ENCODE measurements at places on chromosomes 13 and 19.

DNA sequence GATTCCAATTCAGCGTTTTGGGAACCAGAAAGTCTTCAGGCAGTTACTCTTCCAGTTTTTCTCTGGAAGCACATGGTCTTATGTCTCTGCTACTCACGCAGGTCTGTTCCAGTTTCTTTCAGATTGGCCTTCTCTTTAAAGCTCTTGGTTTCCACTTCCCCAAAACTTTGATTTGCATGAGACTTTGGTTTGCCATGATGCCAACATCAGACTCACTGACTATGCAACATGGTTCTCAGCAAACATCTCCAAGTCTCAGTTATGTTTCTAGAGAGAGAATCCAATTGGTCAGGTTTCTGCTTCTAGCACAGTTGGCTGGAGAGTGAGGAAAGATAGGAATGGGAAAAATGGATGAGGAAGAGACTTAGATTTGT lies 3.1 kb downstream of the AKAP11 start:
- DNase-seq, result no peak

- DNase-seq, result no peak
These were observed 15.7 kb downstream of the MRPS12 start for GRCh38 chr19:38946229-38947010.

DNA sequence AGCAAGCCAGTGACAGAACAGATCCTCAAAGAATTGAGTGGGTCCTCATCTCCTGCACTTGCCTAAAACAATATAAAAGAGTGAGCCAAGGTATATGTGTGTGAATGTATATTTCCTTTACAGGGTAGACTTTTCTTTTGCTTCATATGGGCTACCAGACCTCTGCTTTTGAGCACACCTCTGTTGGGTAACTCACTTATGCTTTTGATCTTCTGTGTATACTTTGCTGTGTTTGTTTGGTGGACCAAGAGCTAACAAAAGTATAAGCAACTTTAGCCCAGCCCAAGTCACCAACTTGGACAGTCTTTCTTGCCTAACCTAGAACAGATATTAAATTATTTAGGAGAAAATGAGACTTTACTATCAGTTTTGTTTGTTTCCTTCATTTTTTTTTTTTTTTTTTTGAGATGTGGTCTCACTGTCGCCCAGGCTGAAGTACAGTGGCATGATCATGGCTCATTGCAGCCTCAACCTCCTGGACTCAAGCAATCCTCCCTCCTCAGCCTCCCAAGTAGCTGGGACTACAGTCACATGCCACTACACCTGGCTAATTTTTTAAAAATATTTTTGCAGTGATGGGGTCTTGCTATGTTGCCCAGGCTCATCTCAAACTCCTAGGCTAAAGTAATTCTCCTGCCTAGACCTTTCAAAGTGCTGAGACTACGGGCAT lies 513.1 kb downstream of the DCT start:
- no peak for DNase-seq

- no peak for DNase-seq
These were observed 2.3 kb downstream of the PODNL1 start for GRCh38 chr19:13935765-13936510.

DNA sequence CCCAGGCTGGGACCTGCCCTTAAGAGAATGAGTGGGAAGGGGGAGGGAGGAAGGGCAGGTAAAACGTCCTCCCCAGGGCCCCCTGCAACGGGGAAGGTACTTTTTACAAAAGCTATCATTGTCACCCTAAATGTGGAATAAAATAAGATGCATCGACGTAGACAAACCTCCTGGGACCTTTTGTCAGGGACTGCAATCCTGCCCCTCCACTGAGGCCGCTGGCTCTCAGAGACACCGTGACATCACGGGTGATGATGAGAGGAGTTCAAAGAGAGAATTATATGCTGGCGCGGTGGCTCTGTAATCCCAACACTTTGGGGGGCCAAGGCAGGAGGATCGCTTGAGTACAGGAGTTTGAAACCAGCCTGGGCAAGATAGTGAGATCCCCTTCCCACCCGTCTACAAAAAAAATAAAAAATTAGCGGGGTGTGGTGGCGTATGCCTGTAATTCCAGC lies 1.8 kb upstream of the MYBPC2 start:
- DNase-seq, result no peak

GRCh38 chr19:12949363-12950283 lies 4.0 kb downstream of the RAD23A start:
- no peak for DNase-seq

DNA sequence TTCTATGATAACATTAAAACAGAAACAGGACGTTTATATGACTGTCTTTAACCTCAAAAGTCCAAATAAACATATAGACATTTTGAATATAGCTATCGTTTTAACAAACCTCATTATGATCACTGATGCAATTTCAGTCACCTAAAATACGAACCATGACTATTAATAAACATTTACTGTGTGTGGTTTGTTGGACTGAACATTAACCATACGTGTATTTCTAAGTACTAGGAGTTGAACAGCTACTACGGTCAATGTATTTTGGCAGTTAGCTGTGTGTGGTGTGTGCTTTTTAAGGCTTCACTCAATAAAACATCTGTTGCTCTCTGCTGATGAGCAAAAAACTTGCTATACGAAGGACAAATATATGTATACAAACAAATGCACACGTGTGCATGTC lies 281.4 kb downstream of the ABCC4 start:
- no peak for DNase-seq

GRCh38 chr13:110391273-110391672 lies 84.2 kb downstream of the COL4A2 start:
- no peak for DNase-seq

DNA sequence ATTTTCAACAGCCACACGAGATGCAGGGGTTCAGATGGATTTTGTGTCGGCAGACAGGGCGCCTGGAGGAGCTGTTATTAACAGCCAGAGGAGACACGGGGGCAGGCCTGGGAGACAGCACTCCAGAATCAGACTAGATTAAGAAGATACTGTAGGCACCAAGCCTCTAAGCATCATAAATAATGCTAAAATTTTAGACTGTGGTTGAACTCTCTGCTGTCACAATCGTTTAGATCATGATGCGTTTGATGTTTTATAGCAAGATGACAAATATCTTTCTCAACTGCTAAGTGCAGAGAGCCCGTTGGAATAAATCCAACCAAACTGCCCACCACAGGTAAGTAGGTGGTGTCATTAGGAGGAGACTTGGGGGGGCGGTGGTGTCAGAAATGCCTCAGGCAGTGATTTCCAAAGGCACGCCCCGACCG lies 63.9 kb downstream of the CEBPG start:
- DNase-seq, result no peak

DNA sequence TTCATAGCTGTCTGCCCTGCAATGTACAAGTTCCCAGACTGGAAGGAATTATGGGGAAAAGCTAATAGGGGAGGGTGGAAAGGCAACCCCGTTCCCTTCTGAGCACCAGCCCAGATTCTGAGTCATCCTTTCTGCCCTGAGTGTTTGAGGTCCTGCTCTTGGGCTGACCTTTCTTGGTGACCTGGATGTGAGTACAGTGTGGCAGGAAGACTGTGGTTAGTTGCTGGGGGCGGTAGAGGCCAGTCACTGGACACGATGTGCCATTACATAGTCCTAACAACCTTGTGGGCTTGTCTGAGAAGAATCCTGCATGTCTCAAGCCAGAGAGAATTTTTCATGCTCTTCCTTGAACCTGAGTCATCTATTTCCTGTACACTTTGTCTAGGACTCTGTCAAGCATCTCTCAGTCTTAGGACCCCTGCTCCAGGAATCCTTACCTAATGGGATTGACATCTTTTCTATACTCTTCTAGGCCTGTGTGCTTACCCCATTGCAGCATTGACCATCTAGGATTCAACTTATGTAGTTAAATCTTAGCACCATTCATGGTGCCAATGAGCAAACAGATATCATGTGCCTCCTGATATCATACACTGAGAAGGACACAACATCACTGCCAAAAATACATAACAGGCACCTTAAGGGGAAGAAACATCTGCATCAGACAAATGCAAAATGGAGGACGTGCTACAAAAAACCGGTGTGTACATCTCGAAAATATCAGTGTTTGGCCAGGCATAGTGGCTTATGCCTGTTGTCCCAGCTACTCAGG lies 8.1 kb upstream of the ANGPTL4 start:
- DNase-seq, result no peak

- DNase-seq, result no peak
These were observed 194.7 kb downstream of the RBM26 start for GRCh38 chr13:79211377-79211776.

DNA sequence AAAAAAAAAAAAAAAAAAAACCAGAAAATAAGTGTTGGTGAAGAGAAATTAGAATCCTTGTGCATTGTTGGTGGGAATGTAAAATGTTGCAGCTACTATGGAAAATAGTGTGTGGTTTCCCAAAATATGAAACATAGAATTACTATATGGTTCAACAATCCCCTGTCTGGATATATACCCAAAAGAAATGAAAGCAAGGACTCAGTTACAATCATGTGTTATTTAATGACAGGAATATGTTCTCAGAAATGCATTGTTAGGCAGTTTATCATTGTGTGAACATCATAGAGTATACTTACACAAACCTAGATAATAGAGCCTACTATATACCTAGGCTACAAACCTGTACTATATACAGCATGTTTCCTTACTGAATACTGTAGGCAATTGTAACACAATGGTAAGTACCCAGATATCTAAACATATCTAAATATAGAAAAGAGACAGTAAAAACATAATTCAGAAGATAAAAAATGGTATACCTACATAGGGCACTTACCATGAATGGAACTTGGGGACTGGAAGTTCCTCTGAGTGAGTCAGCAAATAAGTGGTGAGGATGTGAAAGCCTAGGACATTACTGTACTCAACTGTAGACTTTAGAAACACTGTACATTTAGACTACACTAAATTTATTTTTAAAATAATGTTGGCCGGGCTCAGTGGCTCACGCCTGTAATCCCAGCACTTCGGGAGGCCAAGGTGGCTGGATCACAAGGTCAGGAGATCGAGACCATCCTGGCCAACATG lies 25.7 kb upstream of the SLC7A1 start:
- no peak for DNase-seq

DNA sequence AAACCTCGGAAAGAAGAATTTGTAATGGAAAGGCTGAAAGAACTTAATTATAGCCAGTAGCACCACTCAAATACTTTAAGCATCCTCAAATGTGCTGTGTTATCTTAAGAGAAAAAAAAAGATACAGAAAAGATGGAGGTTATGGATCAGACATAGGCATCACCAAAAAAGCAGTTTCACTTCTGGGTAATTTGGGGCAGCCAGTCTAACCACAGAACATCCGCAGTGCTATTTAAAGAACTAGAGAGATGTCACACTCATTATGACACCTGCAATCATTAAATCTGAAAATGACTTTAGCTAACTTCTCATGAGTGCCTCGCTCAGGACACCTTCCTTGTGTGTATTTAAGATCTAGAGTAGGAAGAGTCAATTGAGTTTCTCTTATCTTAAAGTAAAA lies 211.8 kb downstream of the RBM26 start:
- DNase-seq, result no peak

DNA sequence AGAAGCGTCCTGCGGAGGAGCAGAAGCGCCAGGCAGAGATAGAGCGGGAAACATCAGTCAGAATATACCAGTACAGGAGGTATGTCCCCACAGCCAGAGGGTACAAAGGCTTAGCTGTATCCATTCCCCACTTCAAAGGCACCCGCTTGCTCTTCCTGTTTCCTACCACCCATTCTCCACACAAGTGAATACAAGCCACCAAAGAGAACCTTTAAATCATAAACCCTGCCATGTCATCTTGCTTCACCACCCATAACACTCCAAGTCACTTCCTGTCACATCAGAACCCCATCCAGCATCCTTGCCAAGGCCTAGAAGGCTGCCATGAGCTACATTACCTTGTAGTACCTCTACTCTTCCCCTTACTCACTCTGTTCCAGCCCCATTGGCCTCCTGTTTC lies 205.8 kb downstream of the LMO7 start:
- DNase-seq, result no peak

GRCh38 chr19:8221161-8221560 lies 12.0 kb downstream of the CERS4 start:
- DNase-seq, result no peak

GRCh38 chr13:113272031-113272430 lies 25.0 kb upstream of the LAMP1 start:
- DNase-seq, result no peak
